ENCODE measurements at places on chromosomes 6 and 20.
A peak's percentile ranks its signal among the peaks of the same experiment; 100 is the strongest.

GRCh38 chr6:155093430-155093829 lies 98.3 kb downstream of the TIAM2 start:
- no peak for DNase-seq

- DNase-seq, result no peak
Measured at GRCh38 chr20:21167261-21167660, 41.4 kb downstream of the KIZ start.

- DNase-seq, result no peak
Measured at GRCh38 chr20:64101731-64102621, 5.4 kb downstream of the NPBWR2 start.

- peak; percentile 78 for DNase-seq
Measured at GRCh38 chr20:11890331-11891076, 27.2 kb upstream of the BTBD3 start.

DNA sequence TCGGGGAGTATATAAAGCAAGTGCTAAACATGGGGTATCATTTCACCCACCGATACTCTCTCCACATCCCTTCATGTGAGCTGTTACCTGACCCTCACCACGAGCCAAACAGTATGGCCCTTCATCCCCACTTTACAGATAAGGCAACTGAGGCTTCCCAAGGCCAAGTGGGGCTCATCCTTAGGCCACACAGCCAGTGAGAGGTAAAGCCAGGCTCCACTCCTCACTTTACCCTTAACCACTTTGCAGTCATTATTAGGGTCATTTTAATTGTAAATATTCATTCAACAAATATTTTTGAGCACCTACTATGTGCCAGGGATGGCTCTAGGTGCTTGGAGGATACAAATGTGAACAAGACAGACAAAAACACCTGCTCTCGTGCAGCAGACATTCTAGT lies 7.0 kb downstream of the SIRPA start:
- DNase-seq, result no peak

GRCh38 chr20:53364646-53365045 lies 229.0 kb downstream of the ZNF217 start:
- no peak for DNase-seq

- DNase-seq, result no peak
Measured at GRCh38 chr6:89433252-89434149, 549 bp downstream of the ANKRD6 start.

- DNase-seq, result no peak
Measured at GRCh38 chr20:23003077-23003635, 32.0 kb upstream of the SSTR4 start.

GRCh38 chr20:35892871-35893270 lies 61.4 kb downstream of the SCAND1 start:
- no peak for DNase-seq

DNA sequence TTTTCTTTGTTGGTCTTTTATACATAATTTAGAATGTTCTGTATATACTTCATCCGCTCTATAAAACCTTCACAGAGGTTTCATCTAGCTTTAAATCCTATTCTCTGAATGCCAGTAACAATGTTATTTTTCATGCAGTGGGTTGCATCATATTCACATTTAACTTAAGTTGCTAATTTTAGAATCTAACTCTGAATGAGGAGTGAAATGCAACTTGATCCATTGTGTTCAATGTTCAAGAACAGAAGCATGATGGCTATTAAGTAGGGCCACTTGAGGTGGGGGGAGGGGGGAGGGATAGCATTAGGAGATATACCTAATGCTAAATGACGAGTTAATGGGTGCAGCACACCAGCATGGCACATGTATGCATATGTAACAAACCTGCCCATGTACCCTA lies 224.5 kb downstream of the NKAIN2 start:
- DNase-seq, result no peak

DNA sequence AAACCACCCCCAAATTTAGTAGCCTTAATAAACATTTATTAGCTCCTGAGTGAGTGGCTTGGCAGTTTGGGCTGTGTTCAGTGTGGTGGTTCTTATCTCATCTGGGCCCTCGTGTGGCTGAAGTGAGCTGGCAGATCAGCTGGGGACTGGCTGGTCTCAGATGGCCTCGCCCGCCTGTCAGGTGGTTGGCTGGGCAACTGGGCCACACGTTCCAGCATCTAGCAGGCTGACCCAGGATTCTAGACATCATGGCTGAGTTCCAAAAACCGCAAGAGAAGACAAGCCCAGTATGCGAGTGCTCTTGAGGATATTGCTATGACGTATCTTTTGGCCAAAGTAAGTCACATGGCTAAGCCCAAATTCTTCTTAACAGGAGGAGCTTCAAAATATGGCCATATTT lies 28.9 kb downstream of the EIF2S2 start:
- no peak for DNase-seq

- DNase-seq, result no peak
Measured at GRCh38 chr6:8075185-8075584, 11.0 kb upstream of the BLOC1S5 start.

- no peak for DNase-seq
Measured at GRCh38 chr6:34633256-34633655, 63.3 kb downstream of the ILRUN start.

DNA sequence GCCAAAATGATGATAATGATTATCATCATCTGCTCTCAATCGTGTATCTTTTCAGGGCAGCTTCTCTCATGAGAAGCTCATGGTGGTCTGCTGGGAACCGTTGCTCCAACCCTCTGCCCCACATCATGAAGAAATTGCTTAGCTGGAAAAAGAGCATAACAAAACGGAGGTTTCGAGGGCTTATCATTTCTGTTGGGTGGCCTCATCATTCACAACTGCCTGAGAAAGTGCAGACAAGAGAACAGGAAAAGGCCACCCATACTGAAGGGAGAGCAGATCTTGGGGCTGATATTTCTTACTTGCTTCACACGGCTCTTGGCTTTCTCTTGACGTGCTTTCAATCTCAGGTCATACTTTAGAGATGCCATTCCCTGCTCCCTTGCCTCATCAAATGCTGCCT lies 471.6 kb downstream of the CD83 start:
- DNase-seq, result no peak

DNA sequence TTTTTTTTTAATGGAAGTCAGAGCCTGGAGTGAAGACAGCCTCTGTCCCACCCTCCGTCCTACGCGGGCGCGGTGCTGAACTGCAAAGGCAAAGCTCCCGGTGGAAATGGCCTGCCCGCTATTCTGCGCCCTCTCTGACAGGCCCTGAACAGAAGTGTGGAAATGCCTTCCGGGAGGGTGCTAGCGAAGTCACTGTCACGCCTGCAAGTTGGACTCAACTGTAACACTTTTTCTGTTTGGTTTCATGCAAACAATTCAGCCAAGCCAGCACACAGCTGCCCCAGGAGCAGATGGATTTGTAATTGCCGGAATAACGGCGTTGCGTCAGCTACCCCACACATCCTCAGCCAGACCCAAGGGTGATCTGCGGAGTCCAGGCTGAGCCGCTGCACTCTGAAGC lies 107.6 kb downstream of the PSMB1 start:
- DNase-seq, result no peak

DNA sequence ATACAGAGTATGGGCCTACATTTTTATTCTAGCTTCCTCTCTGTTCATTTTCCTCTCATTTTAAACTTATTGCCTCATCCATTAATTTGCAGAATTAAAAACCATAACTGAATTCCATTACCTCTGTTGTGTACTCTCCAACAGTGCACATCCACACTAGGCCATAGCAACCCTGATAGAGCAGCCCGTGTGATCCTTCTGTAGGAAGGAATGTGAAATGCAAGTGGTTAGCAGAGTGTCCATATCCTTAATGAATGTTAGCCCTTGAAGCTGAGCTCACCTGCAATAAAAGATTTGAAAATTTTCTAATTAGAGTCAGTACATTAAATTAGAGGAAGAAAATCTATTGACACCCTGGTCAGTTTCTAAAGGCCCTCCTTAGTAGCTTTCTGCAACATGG lies 6.5 kb upstream of the GRIK2 start:
- no peak for DNase-seq

DNA sequence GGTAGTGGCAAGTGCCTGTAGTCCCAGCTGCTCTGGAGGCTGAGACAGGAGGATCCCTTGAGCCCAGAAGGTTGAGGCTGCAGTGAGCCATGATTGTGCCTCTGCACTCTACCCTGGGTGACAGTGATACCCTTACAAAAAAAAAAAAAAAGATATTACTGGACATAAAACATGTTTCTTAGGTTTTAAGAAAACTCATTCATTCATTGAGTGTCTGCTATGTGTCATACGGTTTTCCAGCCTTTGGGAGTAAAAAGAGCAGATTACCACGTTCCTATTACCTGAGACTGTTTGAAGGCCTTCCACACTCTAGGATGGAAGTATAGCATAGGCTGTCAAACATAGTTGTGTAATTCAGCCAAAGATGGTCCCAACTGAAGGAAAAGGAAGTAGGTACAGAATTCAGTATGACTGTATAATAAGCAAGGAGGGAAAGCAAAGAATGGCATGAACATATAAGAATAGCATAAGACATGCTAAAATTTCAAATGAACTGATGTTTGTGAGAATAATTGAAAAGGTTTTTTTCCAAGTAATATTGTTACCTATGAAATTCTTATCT lies 22.0 kb downstream of the STXBP5 start:
- DNase-seq, result no peak

DNA sequence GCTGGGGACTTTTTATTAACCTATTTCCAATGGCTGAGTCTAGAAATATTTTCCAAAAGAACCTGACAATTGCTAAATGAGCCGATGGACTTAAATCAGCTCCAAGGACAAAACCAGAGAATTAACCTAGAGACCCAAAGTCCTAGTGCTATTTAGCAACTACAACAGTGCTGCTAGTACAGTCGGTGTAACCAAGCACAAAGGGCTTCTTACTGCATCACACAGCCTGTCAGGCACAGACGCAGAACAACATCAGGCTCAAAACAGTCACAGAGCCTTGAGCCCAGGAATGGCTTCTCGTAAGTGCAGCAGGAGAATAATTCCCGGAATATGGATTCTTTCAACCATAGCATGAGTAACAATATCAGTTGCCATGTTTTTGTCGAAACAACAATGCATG lies 70.0 kb downstream of the GFOD1 start:
- no peak for DNase-seq

DNA sequence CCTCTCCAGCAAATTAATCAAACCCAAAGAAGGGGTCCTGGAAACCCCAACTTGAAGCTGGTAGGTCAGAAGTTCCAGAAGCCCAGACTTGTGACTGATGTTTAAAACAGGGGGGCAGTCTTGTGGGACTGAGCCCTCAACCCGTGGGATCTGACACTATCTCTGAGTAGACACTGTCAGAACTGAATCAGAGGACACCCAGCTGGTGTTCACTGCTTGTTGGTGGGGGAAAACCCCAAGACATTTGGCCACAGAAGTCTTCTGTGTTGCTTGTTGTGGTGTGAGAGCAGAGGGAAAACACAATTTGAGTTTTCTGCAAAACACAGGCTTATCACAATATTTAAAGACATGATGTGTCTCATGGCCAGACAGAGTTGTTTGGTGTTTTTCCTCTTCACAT lies 29.9 kb downstream of the KIF13A start:
- no peak for DNase-seq

GRCh38 chr6:156062091-156062563 lies 606.5 kb upstream of the NOX3 start:
- DNase-seq, result no peak

GRCh38 chr20:3276680-3277015 lies 37.7 kb upstream of the SLC4A11 start:
- no peak for DNase-seq

DNA sequence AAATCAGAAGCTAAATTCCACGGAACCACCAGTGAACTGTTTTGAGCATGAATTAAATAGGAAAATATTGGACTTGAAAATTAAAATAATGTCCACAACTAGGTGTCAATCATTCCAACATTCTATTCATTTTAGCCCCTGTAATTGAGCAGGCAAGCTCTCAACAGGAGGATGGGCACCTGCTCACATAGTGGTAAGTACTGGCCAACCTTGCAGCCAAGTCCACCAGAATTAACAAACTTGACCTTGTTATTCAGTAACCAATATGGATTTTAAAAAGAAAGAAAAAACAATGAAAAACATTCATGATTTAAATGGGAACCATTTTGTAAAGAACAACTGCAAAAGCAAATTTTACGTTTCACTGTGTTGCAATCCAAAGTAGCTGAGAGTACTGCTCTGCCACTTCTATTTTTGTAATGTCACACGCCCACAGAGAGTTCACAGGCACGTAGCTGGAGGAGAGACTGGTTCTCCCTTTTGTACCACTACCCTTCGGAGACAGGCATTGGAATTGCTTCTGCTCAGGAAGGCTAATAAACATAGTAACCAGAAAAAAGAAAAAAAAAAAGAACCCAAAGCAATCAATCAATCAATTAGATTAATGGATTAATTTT lies 75.2 kb upstream of the F13A1 start:
- DNase-seq, result no peak

DNA sequence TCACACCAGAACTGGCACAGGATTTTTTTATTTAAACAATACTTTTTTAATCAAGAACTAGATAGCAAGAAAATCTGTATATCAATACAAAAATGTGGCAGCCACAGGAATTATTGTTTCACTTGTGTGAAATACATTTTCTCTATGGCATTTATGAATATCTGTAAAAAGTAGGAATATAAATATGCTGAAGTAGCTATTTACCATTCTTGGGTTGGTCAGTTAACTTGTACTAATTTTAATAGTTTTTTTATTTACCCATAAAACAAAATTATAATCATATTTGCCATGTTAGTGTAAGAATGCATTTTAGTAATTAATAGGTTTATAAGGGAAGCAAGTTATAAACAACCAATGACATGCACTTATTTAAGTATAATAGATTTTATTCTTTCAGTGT lies 31.4 kb upstream of the TMEM30A start:
- DNase-seq, result no peak

GRCh38 chr6:85620308-85620707 lies 22.4 kb downstream of the SYNCRIP start:
- DNase-seq, result no peak

- peak; percentile 42 for DNase-seq
Measured at GRCh38 chr6:26241033-26241895, 123.7 kb upstream of the BTN3A2 start.

DNA sequence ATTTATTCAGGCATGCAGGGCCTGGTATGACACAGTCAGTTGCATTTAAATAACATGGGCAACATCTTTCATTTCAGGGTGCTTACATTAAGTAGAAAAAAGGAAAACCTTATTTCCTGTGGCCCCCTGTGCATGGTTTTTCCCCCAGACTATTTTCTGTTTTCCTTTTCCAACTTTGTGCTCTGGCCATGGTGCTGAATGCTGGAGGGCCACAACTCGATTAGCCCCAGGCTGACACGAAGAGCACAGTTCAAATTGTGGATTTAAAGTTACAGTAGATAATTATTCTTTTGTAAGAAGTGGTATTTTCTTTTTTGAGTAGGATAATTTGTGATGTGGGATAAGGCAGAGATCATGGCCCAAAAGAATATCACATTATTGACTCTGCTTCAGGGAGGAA lies 332.0 kb downstream of the HAO1 start:
- DNase-seq, result no peak

- DNase-seq, result no peak
Measured at GRCh38 chr6:81216668-81217067, 535.8 kb downstream of the TENT5A start.

DNA sequence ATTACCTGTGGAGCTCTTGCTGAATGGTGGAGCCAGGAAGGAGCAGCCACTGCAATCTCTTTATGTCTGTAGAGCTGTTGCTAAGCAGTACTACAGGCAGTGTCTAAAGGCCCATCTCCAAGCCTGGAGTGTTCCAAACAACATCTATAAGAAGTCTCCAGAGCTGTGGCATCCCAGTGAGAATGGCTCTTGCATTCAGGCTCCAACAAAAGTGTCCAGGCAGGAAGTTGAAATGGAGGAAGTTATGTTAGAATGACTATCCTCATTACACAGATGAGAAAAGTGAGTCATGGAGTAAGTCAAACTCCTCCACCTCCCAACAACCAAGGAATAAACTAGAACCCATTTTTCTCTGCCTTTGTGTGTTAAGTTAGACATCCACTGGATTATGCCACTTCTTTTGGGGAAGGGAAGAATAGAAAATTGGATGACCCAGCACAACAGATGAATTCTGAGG lies 288.5 kb upstream of the STXBP5 start:
- DNase-seq, result no peak

Data from brain pericyte (primary cell).